HFFc6 (cell line): ENCODE measurements at places on chromosomes 13 and 19. TPM values are rescaled to one million over a fixed set of nuclear protein-coding genes. Genes with fewer than 3 reads are reported as not detected.

- H3K27me3 ChIP-seq: peaks cover 1% of the 10 kb centered on the region
- peaks cover 28% of the 10 kb centered on the region for H3K4me1 ChIP-seq
- peak overlapping the region; percentile 94 for H3K27ac ChIP-seq
- H3K36me3 ChIP-seq: peaks cover 9% of the 10 kb centered on the region
Measured at GRCh38 chr19:40614622-40615411, 13.6 kb downstream of the LTBP4 start.

DNA sequence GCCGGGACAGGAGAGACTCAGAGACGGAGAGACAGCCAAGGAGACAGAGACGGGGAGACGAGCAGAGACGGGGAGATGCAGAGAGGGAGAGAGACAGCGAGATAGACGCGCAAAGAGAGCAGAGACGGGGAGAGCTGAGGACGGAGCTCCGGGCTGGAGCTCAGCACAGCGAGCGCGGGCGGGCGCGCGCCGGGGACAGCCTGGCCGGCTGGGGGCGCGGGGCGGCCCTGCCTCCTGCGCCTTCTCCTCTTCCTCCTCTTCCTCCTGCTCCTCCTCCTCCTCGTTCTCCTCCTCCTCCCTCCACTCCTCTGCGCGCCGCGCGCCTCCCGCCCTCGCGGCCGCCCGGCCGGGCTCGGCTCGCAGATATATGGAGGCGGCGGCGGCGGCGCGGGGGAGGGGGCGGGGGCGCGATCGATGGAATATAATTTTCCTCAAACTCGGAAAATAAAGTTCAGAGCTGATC, at the start of gene ERFL:
Gene ERFL, minus strand, starts transcription at position 229 of the 463 bp plus-strand sequence. CDS start 15,530 bp downstream, outside the sequence.
- no peak within 1 kb of the TSS for H3K27ac ChIP-seq
- no peaks in the 10 kb centered on the region for H3K36me3 ChIP-seq
- peaks cover 13% of the 10 kb centered on the region for H3K4me1 ChIP-seq
- H3K27me3 ChIP-seq: peaks cover 37% of the 10 kb centered on the region

DNA sequence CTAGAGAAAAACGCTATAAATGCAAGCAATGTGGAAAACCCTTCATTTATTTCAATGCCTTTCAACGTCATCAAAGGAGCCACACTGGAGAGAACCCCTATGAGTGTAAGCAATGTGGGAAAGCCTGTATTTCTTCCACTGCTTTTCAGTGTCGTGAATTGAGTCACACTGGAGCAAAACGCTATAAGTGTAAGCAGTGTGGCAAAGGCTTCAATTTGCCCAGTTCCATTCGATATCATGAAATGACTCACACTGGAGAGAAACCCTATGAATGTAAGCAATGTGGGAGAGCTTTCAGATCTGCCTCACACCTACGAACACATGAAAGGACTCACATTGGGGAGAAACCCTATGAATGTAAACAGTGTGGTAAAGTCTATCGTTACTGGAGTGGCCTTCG, 27.4 kb downstream of the ZNF20 start:
- no peak overlapping the region for H3K27ac ChIP-seq
- DNase-seq: no peak
- H3K4me3 ChIP-seq: 0 out of 2 replicates have a peak overlapping the region, but pooled peaks have one; percentile 4
- H3K4me1 ChIP-seq: peaks cover 6% of the 10 kb centered on the region; the same call in 1 of the 2 replicates
- no peaks in the 10 kb centered on the region for H3K27me3 ChIP-seq

DNA sequence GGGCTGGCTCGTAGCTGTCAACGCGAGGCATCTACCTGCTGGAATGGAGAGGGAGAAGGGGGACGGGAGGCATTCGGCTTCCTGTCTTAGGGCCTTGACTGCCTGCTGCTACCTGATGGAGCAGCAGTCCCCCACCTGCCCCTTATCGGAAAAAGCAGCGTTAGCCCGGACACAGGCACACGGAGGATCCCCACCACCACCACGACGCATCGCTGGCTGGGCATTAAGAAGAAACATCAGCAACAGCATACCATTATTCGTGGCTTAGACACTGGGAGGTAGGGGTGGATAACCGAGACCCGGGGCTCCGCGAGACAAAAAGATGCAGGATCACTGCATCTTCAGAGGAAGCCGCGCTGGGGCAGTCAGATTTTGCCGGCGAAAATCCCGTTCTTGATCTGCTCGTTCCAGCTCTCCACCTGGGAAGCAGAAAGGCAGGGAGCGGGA, 1.1 kb downstream of the COX6B2 start:
- peak overlapping the region; percentile 55 for H3K4me3 ChIP-seq
- no peaks in the 10 kb centered on the region for H3K36me3 ChIP-seq
- peaks cover 18% of the 10 kb centered on the region for H3K27me3 ChIP-seq
- no peaks in the 10 kb centered on the region for H3K4me1 ChIP-seq
- no peak overlapping the region for H3K27ac ChIP-seq

GRCh38 chr19:57841122-57841763, 8.4 kb upstream of the ZNF587 start:
- H3K27ac ChIP-seq: 0 out of 2 replicates have a peak overlapping the region, but pooled peaks have one; percentile 38
- H3K27me3 ChIP-seq: no peaks in the 10 kb centered on the region
- no peak for DNase-seq
- H3K4me3 ChIP-seq: no peak overlapping the region

KLHL1 gene
- not detected in 3 replicates for total RNA-seq

GRCh38 chr19:31838163-31838815, 489.1 kb upstream of the TSHZ3 start:
- no peak overlapping the region for H3K4me3 ChIP-seq
- no peaks in the 10 kb centered on the region for H3K4me1 ChIP-seq
- H3K36me3 ChIP-seq: no peaks in the 10 kb centered on the region
- no peak for DNase-seq

GRCh38 chr19:40803857-40804782, 5.1 kb downstream of the EGLN2 start:
- H3K27me3 ChIP-seq: peaks cover 2% of the 10 kb centered on the region
- no peak for DNase-seq
- peaks cover 21% of the 10 kb centered on the region for H3K36me3 ChIP-seq
- peaks cover 67% of the 10 kb centered on the region for H3K4me1 ChIP-seq
- no peak overlapping the region for H3K4me3 ChIP-seq

DNA sequence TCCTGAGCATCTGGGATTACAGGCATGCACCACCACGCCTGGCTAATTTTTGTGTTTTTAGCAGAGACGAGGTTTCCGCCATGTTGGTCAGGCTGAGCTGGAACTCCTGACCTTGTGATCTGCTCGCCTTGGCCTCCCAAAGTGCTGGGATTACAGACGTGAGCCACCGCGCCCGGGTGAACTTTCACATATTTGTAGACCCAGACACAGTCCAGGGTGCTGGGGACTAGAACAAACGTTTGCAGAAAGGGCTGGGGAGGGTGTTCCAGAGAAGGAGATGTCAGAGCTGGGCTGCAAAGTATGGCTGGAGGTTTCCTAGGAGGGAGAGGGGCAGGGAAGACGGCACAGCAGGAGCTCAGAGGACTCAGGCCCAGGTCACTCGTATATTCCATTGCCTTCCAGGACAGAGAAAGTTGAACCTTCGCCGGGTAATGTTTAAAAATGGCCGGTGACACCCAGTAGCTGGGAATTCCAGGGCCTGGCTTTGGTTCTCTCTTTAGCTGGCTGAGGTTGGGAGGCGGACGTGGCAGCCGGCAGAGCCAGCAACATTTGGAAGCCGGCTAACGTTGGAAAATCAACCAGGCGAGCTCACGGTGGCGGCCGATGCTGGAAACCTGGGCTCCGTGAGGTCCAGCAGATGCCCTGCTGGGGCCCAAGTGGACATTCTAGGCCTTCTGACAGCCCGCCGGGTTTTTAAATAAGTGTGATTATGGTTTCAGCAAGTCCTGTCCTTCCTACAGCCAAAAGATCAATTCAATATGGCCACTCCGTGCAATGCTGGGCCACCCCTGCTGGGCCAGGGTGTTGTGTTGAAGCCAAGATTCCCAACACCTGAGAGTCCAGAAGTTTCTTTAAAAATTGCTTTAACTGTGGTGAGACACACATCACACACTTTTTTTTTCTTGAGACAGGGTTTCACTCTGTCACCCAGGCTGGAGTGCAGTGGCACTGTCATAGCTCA, 41.5 kb downstream of the NFIC start:
- H3K27ac ChIP-seq: peak overlapping the region; percentile 55
- H3K36me3 ChIP-seq: peaks cover 11% of the 10 kb centered on the region
- no peak for DNase-seq

GRCh38 chr19:6413721-6414643, 10.6 kb downstream of the KHSRP start:
- no peak for DNase-seq
- no peaks in the 10 kb centered on the region for H3K27me3 ChIP-seq
- H3K4me3 ChIP-seq: no peak overlapping the region
- H3K27ac ChIP-seq: no peak overlapping the region

GRCh38 chr19:329876-330275, 14.7 kb downstream of the MIER2 start:
- H3K36me3 ChIP-seq: peaks cover 39% of the 10 kb centered on the region
- H3K4me3 ChIP-seq: no peak overlapping the region
- no peak for DNase-seq
- no peaks in the 10 kb centered on the region; the same call in 1 of the 2 replicates for H3K27me3 ChIP-seq

ZNF677 gene
- total RNA-seq: 8.0 to 14.7 TPM (median 10.0 TPM) in 3 replicates

GRCh38 chr19:1805401-1806183, 6.5 kb downstream of the ATP8B3 start:
- DNase-seq: no peak
- no peaks in the 10 kb centered on the region; the same call in 1 of the 2 replicates for H3K36me3 ChIP-seq
- H3K4me3 ChIP-seq: no peak overlapping the region
- H3K27me3 ChIP-seq: no peaks in the 10 kb centered on the region

DNA sequence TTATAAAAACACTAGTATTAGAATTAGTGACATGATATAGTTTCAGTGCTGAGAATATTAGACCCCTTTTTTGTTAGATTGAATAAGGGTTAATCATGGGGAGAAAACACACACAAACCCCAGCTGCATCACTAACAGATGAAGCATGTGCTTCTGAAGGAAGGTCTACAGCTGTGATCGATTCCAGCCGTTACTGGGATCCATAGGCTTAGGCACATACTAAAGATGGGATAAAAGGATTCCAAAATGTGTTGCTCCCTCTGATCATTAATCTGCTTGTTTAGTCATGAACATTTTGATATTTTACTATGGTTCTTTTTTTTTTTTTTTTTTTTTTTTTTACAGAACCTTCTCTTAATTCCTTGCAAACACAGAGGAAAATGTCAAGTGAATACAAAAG, 1591.3 kb downstream of the EFNB2 start:
- H3K27me3 ChIP-seq: no peaks in the 10 kb centered on the region; the same call in 1 of the 2 replicates
- H3K4me3 ChIP-seq: no peak overlapping the region; the same call in 1 of the 2 replicates
- H3K27ac ChIP-seq: no peak overlapping the region
- H3K4me1 ChIP-seq: peaks cover 30% of the 10 kb centered on the region; the same call in 1 of the 2 replicates
- no peaks in the 10 kb centered on the region for H3K36me3 ChIP-seq

DNA sequence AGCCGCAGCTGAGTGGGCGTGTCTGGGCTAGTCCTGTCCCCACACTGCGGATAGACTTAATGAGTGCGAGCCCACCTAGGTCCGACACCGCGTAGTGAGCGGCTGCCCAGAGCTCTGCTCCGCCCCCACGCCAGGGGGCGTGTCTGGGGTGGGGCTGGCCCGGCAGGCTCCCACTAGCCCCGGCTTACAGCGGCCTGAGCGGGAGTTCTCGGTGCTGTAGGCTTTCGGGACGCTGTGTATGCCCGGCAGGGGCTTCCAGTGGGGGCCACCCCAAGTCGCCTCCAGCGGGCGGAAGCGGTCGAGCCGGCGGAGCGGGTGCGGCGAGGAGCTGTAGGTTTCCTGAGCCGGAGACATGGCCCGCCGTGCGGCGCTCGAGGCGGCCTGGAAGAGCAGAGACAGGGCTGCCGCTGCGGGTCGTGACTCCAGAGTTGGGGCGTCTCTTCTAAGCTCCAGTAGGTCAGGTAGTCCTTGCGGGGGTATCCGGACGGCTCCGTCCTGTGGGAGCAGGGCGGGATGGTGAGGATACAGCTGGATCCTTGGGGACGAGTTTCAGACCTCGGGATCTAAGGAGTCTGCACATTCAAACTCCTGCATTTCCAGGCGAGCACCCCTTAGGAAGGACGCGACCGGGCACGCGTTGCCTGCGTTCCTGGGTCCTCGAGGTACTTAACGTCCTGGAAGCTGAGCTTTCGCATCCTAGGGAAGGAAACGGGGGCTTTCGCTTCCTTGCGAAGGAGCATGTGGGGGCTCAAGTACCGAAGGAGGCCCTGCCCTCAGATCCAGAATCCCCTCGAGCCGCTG, 1.2 kb downstream of the CGB7 start:
- H3K36me3 ChIP-seq: peaks cover 10% of the 10 kb centered on the region
- no peak for DNase-seq
- peaks cover 3% of the 10 kb centered on the region for H3K27me3 ChIP-seq
- peak overlapping the region; percentile 90 for H3K4me3 ChIP-seq
- H3K4me1 ChIP-seq: peaks cover 28% of the 10 kb centered on the region

GRCh38 chr19:408441-408901, 476 bp downstream of the C2CD4C start:
- no peak overlapping the region for H3K4me3 ChIP-seq
- no peak for DNase-seq
- H3K27me3 ChIP-seq: peaks cover 2% of the 10 kb centered on the region; the same call in 1 of the 2 replicates
- no peak overlapping the region for H3K27ac ChIP-seq

DNA sequence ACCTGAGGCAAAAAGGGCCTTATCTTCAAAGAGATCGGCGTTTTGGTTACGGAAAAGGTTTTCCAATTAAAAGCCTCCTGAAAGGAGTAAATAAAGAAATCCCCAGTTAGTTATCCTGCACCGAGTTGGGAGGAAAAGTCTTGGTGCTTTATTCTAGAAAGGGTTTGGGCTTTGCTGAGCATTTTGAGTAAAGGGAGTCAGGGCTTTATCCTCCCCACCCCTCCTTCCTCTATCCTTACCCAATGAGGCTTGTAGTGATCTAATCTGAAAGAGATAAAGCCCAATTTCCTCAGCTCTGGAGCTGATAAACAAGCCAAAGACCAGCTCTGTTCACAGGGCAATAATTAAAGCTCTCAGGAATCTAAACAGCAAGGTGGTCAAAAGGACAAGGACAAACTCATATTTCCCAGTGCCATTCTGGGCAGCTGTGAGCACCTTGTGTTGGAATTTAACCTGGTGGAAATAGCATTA, 188.9 kb upstream of the TSC22D1 start:
- H3K27me3 ChIP-seq: no peaks in the 10 kb centered on the region; the same call in 1 of the 2 replicates
- H3K27ac ChIP-seq: no peak overlapping the region
- H3K36me3 ChIP-seq: no peaks in the 10 kb centered on the region

TSKS gene
- total RNA-seq: not detected in 3 replicates

CD33 gene
- total RNA-seq: not detected in 3 replicates

LHFPL6 gene
- total RNA-seq: 61.5 to 75.3 TPM (median 63.3 TPM) in 3 replicates

- H3K36me3 ChIP-seq: peaks cover 39% of the 10 kb centered on the region
- H3K27ac ChIP-seq: no peak overlapping the region
- no peaks in the 10 kb centered on the region for H3K27me3 ChIP-seq
- H3K4me3 ChIP-seq: no peak overlapping the region
- H3K4me1 ChIP-seq: peaks cover 25% of the 10 kb centered on the region
Measured at GRCh38 chr13:42215578-42216421, 56.2 kb upstream of the AKAP11 start.

- DNase-seq: no peak
- no peaks in the 10 kb centered on the region for H3K27me3 ChIP-seq
- H3K27ac ChIP-seq: no peak overlapping the region; the same call in 1 of the 2 replicates
- no peak overlapping the region for H3K4me3 ChIP-seq
Measured at GRCh38 chr13:35460061-35460460, 16.4 kb downstream of the MAB21L1 start.
